G401 (cell line): ENCODE measurements at places on chromosomes 5 and 9.

- DNase-seq: no peak
These were observed 224.4 kb downstream of the TUSC1 start for GRCh38 chr9:25453875-25454274.

GRCh38 chr5:43281840-43282658 is 31.2 kb downstream of the HMGCS1 start:
- DNase-seq: no peak

- no peak for DNase-seq
These were observed 37.4 kb downstream of the CCDC125 start for GRCh38 chr5:69295088-69295754.

- DNase-seq: no peak
These were observed 131.5 kb downstream of the FSTL4 start for GRCh38 chr5:133480866-133481265.

GRCh38 chr5:170720984-170721383 is 62.5 kb upstream of the GABRP start:
- no peak for DNase-seq

DNA sequence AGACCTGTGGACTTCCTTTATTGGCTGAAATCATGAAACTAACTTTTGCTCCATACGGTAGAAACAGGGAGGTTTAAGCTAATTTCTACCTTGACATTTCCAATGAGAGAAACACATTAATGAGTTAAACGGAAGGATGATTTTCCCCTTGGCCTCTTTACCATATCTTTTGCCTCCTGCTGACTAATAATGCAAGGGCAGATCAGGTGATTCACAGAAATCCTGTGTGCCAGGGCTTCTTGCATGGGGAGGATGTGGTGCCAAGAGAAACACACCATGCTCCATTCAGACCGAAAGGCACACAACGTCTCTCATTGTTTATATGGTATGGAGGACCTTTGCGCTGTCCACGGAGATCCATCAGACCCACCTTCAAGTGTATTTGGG is 17.4 kb upstream of the PRLR start:
- DNase-seq: peak; percentile 86

DNA sequence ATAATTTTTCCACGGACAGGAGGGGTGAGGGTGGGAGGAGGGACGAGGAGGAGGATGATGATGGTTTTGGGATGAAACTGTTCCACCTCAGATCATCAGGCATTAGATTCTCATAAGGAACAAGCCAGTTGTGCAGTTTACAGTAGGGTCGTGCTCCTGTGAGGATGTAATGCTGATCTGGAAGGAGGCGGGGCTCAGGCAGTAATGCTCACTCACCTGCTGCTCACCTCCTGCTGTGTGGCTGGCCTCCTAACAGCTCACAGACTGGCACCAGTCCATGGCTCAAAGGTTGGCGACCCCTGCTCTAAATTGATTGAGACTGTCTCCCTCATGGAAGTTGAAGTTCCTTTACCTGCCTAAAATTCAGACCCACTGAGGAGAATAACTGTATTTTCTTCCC is 33.2 kb downstream of the ANKRA2 start:
- no peak for DNase-seq

GRCh38 chr5:170681013-170681433 is 102.5 kb upstream of the GABRP start:
- DNase-seq: no peak

DNA sequence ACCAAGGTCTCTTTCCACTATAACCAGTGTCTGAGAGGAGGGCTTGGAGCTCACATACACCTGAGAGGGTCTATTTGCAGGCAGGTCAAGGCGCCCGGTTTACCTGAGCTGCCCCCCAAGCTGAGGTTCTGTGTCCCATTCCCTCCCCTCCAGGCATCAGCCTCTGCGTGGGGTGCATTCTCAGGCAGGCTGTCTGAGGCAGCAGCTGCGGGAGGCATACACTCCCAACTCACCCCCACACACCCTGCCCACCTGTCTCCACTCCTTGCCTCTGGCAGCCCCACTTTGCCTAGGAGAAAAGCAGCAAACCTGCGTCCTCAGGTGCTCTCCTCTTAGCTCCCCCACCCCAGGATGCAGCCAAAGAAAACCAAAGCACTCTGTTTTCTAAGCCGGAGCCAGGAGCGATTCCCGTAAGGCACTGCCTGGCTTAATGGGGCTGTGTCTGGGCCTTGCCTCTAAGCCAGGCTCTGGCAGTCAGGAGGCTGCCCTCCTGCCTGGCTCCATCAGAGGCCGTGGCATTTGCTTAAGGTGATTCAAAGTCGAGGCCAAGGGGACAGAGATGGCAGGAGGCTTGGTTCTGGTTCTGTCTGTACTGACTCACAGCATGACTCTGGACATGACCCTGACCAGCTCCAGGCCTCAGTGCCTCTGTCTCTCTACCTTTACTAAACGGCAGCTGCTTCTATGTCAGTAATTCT is 139.2 kb upstream of the TRIM32 start:
- no peak for DNase-seq

DNA sequence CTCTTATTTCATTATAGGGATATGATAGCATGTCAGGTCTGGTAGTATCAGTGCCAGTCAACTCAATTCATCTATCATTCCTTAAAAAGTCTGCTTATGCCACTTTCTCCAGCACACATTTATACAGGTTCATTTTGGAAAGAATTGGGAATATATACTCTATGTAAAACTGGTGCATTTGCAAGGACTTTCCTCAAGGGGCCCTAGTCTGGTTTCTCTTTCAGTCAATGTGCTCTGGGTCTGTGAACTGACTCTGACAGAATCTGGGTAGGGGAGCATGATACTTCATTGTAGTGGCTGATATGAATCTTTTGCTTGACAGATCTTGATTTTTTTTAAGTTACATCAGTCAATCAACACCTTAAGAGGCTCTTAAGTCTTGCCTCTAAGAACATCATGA is 313.9 kb downstream of the HTR1A start:
- DNase-seq: no peak

- peak; percentile 86 for DNase-seq
These were observed at the start of gene CNTLN for GRCh38 chr9:17134396-17135294. Gene CNTLN, plus strand, starts transcription at chr9:17135040. Its CDS starts 26 bp downstream, at chr9:17135066.

- no peak for DNase-seq
These were observed 69.8 kb downstream of the MRPL36 start for GRCh38 chr5:1729641-1730486.

- no peak for DNase-seq
These were observed 2.6 kb downstream of the FABP6 start for GRCh38 chr5:160231783-160232342.

- DNase-seq: peak; percentile 51
These were observed 220.0 kb downstream of the CDH18 start for GRCh38 chr5:19767987-19768386.

GRCh38 chr5:126628102-126628501 is 27.4 kb downstream of the PHAX start:
- no peak for DNase-seq
